ENCODE measurements at places on chromosomes 13 and 19. TPM values are rescaled to one million over a fixed set of nuclear protein-coding genes. Genes with fewer than 3 reads are reported as not detected.

- H3K27me3 ChIP-seq = no peaks in the 10 kb centered on the region
- H3K27ac ChIP-seq = no peak overlapping the region
- H3K36me3 ChIP-seq = no peaks in the 10 kb centered on the region
These were observed 65.2 kb downstream of the TEX26 start for GRCh38 chr13:30997697-30998096.

- H3K4me1 ChIP-seq = peaks cover 61% of the 10 kb centered on the region
- DNase-seq = peak; percentile 70
- no peaks in the 10 kb centered on the region for H3K27me3 ChIP-seq
- H3K36me3 ChIP-seq = peaks cover 3% of the 10 kb centered on the region
- peak overlapping the region; percentile 76 for H3K4me3 ChIP-seq
These were observed 607 bp downstream of the NFIC start for GRCh38 chr19:3366753-3367627.

DNA sequence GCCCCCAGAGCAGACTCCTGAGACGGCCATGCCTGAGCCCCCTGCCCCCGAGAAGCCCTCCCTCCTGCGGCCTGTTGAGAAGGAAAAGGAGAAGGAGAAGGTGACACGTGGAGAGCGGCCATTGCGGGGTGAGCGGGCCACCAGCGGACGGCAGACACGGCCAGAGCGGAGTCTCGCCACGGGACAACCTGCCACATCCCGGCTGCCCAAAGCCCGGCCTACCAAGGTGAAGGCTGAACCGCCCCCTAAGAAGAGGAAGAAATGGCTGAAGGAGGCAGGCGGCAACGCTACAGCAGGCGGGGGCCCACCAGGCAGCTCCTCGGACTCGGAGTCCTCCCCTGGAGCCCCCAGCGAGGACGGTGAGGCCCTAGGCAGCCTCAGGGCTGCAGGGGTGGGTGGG, 24.1 kb downstream of the RRAS start:
- H3K4me3 ChIP-seq = no peak overlapping the region
- H3K27me3 ChIP-seq = no peaks in the 10 kb centered on the region
- H3K4me1 ChIP-seq = peaks cover 11% of the 10 kb centered on the region
- peaks cover 64% of the 10 kb centered on the region for H3K36me3 ChIP-seq
- DNase-seq = no peak

DNA sequence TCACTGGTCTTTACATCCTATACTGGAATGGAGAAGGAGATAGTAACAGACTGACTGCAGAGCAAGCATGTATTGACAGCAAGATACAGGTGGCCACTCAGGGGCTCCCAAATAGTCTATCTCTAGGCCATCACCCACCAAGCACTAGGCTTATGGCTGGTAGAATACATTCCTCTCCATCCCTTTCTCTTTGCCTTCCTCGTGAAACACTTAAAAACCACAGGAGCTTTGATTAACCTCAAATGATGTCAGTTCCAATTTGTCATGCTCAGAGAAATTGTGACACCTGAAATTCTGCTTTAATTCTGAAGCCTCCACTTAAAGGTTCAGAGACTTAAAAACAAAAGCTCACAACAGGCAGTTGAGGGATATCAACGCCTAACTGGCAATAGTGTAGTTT, 17.2 kb downstream of the ENOX1 start:
- H3K27me3 ChIP-seq = no peaks in the 10 kb centered on the region
- no peak overlapping the region for H3K4me3 ChIP-seq
- H3K27ac ChIP-seq = no peak overlapping the region
- DNase-seq = no peak
- peaks cover 6% of the 10 kb centered on the region for H3K4me1 ChIP-seq

LILRB1 gene
- total RNA-seq = 43.3 TPM

GRCh38 chr13:48977286-48977625, 1.5 kb downstream of the FNDC3A start:
- no peaks in the 10 kb centered on the region for H3K27me3 ChIP-seq
- peak overlapping the region; percentile 87 for H3K4me3 ChIP-seq
- peak overlapping the region; percentile 98 for H3K27ac ChIP-seq
- peaks cover 49% of the 10 kb centered on the region for H3K4me1 ChIP-seq

TUBB4A gene
- 1.2 TPM for total RNA-seq

DNA sequence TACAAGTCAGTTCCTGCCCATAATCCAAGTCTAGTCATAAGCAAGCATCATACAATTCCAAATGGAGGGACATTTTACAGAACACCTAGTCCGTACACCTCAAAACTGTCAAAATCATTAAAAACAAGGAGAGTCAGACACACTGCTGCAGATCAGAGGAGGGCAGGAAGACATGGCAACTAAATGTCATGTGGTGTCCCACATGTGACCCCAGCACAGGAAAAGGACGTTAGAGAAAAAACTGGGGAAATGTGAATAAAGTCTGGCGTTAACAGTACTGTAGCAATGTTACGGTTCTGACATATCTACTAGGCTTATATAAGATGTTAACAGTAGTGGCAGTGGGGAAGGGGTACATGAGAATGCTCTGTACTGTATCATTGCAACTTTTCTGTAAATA, 2.3 kb downstream of the ZSCAN5A start:
- no peak overlapping the region for H3K27ac ChIP-seq
- no peaks in the 10 kb centered on the region for H3K27me3 ChIP-seq
- no peak overlapping the region for H3K4me3 ChIP-seq

DNA sequence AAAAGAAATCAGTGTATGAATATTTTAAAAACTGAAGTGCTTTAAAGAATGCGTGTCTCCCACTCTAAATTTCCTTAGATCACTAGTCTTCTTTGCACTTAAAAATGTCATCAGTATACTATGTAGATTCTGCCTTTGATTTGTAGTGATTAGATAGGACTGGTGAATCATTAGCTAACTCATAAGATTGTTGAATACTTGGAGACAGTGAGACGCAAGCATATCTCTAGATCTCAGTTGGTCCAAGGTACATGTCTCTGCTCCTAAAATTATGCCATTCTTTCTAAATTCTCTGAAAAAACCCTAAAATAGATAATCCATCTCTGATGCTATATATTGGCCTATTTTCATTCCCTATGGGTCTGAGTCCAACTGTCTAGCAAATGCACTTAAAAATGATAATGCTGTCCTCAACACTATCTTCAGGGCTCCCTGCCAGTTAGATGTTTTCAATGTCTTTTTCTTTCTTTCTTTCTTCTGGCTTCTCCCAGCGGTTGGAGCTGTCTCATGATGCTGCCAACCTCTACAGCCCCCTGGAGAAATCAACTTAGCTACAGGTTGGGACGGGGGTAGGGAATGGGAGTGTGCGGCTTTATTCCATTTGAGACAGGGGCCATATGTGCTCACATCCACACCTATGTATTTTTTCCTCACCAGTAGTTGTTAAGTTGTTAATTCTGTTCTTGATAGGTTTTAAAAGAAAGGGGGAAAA, 301.0 kb downstream of the NDFIP2 start:
- no peak overlapping the region for H3K4me3 ChIP-seq
- no peak for DNase-seq
- no peak overlapping the region for H3K27ac ChIP-seq
- H3K27me3 ChIP-seq = no peaks in the 10 kb centered on the region
- peaks cover 22% of the 10 kb centered on the region for H3K4me1 ChIP-seq

FGF22 gene
- total RNA-seq = 0.65 TPM

CCDC194 gene
- total RNA-seq = 1.5 TPM

DNA sequence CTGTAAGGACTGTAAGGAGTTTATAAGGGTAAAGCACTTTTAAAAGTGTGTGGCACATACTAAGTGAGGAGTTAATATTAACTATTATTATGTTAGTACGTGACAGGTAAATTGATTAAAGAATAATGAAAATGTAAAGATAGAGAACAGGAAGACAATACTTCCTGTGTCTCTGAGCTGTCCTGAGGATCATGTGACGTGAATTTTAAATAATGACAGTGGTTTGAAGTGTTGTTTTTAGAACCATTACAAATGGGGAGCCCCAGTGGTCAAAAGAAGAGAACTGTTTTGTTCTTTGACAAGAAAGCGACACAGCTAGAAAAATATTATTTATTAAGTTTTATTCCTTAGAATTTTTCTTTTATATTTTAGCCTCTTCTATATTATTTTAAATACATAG, 241.2 kb upstream of the STARD13 start:
- H3K27ac ChIP-seq = no peak overlapping the region
- H3K4me1 ChIP-seq = no peaks in the 10 kb centered on the region
- H3K27me3 ChIP-seq = no peaks in the 10 kb centered on the region
- no peak for DNase-seq

DNA sequence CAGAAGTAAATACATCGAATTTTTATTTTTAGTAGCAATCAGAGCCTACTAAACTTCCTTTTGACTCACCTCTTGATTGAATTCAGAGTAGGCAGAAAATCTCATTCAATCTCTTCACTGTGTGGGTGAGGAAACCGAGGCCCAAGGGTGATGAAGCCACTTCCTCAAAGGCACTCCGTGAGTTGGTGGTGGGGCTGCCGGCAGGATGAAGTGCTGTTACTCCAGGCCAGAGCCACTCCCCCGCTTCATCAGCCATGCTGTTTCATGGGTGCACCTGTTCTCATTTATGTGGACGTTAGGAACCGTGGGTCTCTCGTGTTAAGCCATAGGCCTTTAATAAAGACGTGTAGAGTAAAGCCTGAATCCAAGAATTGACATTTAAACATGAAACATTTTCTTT, 13.2 kb downstream of the ING1 start:
- H3K4me3 ChIP-seq = no peak overlapping the region
- no peaks in the 10 kb centered on the region for H3K27me3 ChIP-seq
- DNase-seq = no peak

- H3K36me3 ChIP-seq = no peaks in the 10 kb centered on the region
- peaks cover 76% of the 10 kb centered on the region for H3K4me1 ChIP-seq
- H3K27ac ChIP-seq = peak overlapping the region; percentile 32
These were observed 53.0 kb downstream of the LRCH1 start for GRCh38 chr13:46605825-46606554.

GRCh38 chr13:110610955-110611595, 4.3 kb upstream of the NAXD start:
- H3K27me3 ChIP-seq = peaks cover 7% of the 10 kb centered on the region
- no peaks in the 10 kb centered on the region for H3K36me3 ChIP-seq
- peaks cover under 1% of the 10 kb centered on the region for H3K4me1 ChIP-seq
- H3K27ac ChIP-seq = no peak overlapping the region
- no peak overlapping the region for H3K4me3 ChIP-seq

- peaks cover 20% of the 10 kb centered on the region for H3K4me1 ChIP-seq
- peaks cover 4% of the 10 kb centered on the region for H3K27me3 ChIP-seq
- H3K36me3 ChIP-seq = no peaks in the 10 kb centered on the region
- no peak overlapping the region for H3K4me3 ChIP-seq
- H3K27ac ChIP-seq = no peak overlapping the region
These were observed 165.4 kb downstream of the FLT1 start for GRCh38 chr13:28329395-28330158.

SYDE1 gene
- 20.8 TPM for total RNA-seq

DNA sequence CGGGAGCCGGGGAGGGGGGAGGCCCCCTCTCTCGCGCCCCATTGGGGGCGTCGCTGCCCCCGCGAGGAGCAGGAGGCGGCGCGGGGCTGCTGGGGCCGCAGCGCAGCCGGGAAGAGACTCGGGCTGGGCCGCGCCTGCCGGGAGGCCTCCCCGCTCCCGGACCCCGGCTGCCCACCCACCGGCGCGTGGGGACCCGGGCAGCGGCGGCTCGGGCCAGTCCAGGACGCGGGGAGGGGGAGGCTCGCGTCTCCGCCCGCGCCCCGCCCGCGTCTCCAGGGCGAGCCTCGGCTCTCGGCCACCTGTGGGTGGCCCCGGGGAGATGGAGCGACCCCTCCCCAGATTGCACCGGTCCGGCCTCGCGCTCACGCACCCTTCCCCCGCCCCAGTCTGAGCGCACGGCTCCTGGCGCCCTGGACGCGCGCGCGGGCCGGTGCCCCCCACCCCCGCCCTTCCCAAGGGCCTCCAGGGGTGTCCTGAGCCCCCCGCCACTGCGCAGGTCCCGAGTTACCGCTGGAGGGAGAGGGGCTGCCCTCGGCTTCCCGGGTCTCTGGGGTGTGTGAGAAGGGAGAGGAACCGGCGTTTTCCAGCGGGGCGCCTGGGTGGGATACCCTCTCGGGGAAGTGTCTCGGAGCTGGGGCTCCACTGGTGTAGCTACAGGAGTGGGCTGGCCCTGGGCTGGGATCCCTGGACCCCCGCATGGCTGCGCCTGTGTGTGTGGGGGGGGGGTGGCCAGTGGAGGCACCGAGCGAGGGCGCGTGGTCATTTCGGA, 645 bp downstream of the PALM start:
- H3K4me3 ChIP-seq = peak overlapping the region; percentile 62
- H3K36me3 ChIP-seq = no peaks in the 10 kb centered on the region
- peaks cover 17% of the 10 kb centered on the region for H3K4me1 ChIP-seq
- DNase-seq = no peak
- H3K27ac ChIP-seq = peak overlapping the region; percentile 71
- peaks cover 21% of the 10 kb centered on the region for H3K27me3 ChIP-seq

GRCh38 chr19:56015756-56016155, 29.2 kb downstream of the NLRP5 start:
- no peaks in the 10 kb centered on the region for H3K4me1 ChIP-seq
- no peaks in the 10 kb centered on the region for H3K27me3 ChIP-seq
- no peak overlapping the region for H3K4me3 ChIP-seq
- no peak for DNase-seq
- H3K36me3 ChIP-seq = no peaks in the 10 kb centered on the region

TMEM238 gene
- total RNA-seq = 16.4 TPM
